T-helper 9 cell (primary cell): ENCODE measurements at places on chromosomes 6 and 20.

DNA sequence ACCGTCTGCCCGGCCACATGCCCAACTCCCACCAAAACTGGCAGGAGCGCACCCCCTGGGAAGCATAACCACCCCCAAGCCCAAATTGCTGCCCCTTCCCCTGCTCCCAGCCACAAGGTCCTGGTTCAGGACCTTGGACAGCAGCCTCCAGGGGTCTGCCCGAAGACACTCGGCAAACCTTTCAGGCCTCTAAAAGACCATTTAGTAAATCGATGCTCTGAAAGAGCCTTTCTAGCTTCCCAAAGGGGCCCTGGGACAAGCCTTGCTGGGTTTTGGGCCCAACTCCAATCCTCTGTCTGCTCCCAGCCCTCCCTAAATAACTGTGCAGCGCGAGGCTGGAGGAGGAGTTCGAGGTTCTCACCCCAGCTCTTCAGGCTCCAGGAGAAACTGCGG lies 30.5 kb downstream of the GRM4 start:
- DNase-seq = peak; percentile 26

DNA sequence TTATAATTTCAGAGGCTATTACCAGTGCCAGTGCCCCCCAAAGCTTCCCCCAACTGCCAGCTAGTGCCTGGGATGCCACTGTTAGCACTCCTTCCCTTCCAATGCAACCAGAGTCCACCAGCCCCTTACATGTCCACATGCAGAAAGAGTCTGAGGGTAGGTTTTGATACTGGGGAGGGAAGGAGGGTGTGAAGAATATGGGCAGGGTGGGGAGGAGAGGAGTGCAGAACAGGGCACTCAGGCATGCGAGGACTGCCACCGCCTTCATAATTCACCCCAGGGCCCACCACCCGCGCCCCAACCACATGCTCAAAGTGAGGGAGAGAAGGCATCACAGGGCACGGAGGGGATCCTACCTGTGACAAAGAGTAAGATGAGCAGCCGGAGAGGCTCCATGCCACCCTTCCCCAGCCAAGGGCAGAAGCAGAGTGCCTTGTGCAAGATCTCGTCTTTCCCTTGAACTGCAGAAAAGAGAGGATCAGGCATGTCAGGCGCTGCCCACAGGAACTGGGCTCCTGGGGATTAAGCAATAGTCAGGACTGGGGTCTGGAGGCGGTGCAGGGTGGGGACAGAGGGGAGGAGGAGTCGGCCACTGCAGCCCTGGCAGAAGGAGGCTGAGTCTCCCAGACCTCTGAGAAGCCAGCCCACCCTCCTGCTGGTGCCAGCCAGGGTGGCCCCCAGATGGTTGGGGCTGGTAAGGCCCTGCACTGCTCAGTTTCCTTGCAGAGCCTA lies at the start of gene TREM2:
TREM2 (minus strand) TSS at position 430 of the 732 bp plus-strand sequence; CDS start at position 396, 34 bp downstream.
- DNase-seq = no peak

- DNase-seq = no peak
Observed at GRCh38 chr6:3607599-3607998, 143.9 kb downstream of the PXDC1 start.

DNA sequence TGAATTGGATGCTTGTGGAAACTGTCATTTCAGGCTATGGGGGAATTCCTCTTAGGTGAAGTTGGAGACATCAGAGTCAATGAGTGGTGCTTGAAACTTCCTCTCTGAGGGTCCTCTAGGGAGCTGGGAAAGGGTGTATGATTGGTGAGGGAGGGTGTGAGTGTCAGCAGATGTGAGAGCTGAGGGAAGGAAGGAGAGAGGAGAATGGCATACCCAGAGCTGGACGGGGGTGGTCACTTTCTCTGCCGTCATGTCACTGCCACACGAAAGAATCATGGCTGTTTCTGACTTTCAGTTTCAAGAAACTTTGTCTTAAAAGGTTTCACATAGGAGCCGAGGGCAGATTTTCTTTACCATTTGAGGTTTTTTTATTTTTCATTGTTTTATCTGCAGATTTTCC lies 50.3 kb downstream of the DEK start:
- no peak for DNase-seq

- DNase-seq = no peak
Observed at GRCh38 chr6:170151804-170152123, 139.1 kb downstream of the DLL1 start.

GRCh38 chr6:73637404-73637803 lies 16.4 kb downstream of the SLC17A5 start:
- DNase-seq = no peak

GRCh38 chr20:59807909-59808728 lies 125.3 kb downstream of the SYCP2 start:
- no peak for DNase-seq

DNA sequence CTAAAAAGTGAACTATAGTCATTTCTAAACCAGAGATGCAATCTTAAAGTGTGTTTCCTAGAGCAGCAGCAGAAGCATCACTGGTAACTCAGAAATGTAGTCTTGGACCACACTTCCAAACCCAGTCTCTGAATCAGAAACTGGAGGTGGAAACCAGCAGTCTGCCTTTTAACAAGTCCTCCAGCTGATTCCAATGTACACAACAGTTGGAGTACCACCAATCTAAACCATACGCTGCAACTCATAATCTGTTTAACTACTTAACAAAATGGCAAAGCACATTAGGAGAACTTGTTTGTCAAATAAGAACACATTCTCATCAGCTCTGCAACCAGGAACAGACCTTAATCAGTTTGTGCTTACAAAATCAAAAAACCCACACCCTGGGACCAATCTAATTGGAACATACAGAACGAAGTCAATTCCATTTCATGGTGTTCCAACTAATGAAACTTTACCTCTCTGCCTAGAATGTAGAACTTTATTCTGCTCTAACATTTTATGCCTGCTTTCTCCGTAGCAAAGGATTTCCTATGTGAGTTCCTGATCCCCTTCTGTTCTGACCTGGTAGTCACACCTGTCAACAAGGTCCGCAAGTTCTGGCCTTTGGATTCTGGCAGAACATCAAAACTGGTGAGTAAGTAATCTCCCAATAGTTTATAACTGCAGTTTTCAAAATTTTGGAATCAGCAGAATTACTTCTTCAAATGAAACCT lies 390.4 kb downstream of the HTR1B start:
- DNase-seq = no peak

DNA sequence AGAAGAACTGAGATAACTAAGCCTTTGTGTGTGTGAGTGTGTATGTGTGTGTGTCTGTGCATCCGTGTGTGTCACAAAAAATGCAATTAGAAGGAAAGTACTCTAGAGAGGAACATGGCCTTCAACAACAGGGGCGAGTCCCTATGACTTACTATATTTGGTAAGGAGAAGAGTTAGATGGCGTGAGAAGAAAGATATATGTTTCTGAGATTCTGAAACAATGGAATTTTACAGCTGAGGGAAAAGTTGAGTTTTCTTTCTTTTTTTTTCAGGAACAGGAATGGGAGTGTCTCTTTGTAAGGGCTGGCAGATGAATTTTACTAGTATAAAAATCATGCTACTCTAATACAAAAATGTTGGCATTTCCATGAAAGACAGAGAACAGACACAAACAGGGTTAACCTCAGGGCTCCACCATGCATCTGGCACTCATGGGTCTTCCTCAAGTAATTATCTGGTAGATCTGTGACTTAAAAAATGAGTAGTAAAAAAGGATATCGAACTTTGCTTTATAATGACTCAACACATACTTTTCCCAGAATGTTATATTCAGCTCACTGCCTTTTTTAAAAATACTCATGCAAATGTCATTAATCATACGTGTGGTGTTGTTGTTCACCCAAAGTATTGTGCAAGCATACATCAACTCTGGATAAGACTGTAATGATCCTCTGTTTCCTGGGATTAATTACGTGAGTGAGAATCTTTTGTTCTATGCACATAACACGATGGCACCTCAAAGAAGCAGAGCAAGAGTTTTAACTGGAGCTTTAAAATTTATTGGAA lies 12.8 kb upstream of the SASH1 start:
- no peak for DNase-seq

GRCh38 chr20:64161356-64162238 lies 2.7 kb upstream of the MYT1 start:
- no peak for DNase-seq

DNA sequence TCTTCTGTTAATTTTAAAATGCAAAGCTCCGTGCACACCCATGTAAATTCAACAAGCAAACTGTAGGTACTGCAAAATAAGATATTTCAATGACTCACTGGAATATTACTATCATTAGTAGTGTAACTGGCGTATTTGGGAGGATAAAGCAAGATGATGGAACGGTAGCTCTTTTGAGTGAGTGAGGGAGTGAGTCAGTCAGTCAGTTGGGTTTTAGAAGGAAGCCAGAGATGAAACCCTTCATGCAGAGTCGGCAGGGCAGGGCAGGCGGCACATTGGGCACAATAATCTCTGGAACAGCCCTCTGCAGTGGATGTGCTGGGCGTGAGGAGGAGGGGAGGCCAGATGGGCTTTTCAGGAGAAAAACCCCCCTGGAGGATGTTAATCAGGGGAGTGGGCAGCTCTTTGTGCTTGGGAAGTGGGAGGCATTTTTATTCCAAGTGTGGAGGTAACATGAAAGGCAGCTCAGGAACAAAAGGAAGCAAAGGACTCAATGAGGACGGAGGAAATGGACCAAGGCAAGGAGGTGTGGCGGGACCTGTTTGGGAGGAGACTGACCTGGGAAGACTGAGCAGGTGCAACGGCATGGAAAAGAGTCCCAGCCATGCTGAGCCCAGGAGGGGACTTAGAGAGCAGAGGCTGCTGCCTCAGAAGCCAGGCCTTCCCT lies 171.2 kb downstream of the ZDHHC14 start:
- DNase-seq = no peak

DNA sequence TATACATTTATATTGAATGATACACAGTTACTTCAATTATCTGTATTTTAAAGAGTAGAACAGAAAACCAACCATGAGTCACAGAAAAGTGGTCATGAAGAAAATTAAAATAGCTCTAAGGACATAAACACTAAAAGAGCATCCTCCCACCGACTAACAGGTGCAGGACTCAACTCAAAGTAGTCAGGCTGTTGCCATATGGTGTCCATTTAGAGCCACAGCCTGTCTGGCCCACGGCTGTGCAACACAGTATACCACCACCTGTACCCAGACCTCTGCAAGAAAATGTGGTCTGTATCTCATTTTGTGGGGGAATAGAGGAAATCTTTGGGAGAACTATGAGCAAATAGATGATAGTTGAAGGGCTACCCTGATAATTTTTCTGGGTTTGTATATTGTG lies 449.8 kb upstream of the RNF217 start:
- DNase-seq = no peak

GRCh38 chr20:45781391-45781931 lies 10.2 kb downstream of the WFDC3 start:
- DNase-seq = no peak
